ENCODE measurements at places on chromosomes 11 and 22.
A peak's percentile ranks its signal among the peaks of the same experiment; 100 is the strongest.

DNA sequence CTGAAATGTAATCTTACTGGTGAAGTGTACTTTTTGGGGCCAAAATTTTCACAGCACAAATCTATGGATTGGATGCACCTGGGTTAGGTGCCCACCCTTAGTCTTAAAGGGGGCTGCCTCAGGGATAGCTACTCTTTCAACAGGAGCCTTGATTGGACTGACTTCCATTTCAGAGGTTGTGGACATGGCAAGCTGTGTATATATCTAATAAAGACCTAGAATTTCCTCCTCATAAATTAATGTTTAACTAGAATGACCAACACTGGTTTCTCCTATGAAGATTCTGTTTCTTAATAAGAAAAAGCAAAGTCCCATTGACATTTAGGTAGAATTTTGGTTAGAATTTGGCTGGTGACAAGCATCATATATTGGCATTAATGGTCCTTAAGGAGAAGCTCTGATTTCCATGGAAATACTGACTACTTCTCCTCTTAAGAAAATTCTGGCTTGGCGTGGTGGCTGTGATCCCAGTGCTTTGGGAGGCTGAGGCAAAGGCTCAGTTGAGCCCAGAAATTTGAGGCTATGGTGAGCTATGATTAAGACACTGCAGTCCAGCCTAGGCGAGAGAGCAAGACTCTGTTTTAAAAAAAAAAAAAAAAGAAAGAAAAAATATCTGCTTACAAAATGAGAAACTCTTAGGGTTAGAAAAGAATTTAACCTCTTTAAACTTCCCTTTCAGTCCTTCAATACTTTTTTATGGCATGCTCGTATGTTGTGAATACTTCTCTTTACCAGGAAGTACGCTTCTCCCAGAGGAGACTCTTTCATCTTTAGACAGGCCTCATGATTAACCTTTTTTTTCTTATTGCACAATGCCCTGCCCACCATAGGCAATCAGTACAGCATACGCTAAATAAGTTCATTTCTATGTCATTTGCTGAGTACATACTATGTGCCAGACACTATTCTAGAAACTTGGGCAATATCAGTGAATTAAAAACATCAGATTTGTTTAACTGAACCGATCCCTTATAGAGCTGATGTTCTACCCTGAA is 77.2 kb downstream of the PRR5L start:
- DNase-seq, result peak; percentile 32

- no peak for DNase-seq
These were observed 23.1 kb downstream of the CCDC34 start for GRCh38 chr11:27339941-27340340.

GRCh38 chr11:5550440-5551095 is 2.2 kb upstream of the OR52H1 start:
- peak; percentile 33 for DNase-seq

- DNase-seq, result no peak
These were observed 596.2 kb downstream of the BUD13 start for GRCh38 chr11:116176484-116177005.

- peak; percentile 67 for DNase-seq
These were observed 19.5 kb downstream of the PIK3IP1 start for GRCh38 chr22:31272522-31273446.

- DNase-seq, result no peak
These were observed 729 bp upstream of the CHKB start for GRCh38 chr22:50583294-50583861.

DNA sequence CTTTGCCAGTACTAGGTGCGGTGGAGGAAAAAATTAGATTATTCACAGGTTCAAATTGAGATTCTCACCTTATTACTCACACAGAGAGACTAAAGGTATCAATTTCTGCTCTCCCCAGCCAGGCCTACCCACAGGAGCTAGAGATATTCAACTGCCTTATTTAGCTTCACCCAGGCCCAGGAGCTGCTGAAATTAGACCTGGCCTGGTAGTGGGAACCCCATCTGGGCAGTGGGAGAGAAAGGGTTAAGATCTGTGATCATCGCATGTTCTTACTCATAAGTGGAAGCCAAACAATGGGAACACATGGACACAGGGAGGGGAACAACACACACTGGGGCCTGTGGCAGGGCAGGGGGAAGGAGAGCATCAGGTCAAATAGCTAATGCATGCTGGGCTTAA is 20.9 kb upstream of the MICAL2 start:
- DNase-seq, result no peak

DNA sequence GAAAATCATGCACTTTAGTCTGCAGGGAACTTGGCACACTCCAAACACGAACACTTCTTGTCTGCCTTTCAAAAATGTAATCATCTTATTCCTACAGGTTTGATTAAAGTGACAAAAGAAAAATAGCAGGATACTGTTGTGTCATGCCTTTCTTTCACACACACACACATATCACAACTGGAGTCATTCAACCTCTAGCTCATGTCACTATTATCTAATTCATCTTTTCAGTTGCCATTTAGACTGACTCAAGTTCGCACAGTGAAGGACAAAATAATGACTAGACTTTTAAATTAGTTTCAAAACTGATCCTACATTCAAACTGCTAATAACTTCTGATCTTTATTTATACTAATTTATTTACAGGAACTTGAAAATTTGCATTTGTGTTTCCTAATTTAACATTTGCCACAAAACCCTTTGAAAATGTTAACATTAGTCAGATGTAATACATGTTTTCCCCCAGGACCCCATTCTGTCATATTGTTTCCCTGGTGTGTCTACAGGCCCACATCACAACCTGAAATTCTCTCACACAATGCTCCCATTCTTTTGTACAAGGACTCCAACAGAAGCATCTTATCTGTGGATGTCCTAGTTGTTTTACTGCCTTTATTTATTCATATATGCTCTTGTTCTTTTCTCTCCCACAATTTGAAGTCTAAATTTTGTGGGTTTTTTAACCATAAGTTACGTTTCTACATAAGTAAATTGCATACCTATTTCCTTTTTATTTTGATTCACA is 171.1 kb downstream of the GRIA4 start:
- no peak for DNase-seq

DNA sequence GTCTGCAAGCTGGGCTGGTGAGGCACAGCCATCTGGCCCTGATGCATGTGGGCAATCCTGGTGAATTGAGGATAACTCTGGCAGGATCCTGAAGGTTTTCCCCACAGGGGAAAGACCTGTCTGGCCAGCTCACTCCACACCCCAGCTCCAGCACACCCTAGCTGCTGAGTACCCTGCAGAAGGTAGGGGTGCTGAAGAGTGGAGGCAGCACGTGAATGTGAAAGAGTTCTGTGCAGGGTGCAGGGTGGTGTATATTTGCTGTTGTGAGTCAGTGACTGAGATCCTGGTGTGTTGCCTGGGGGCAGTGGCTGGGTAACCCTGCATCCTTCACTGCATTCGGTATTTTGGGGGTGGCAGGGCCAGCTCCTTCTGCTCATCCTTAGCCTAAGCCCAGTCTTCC is 22.4 kb downstream of the DGAT2 start:
- no peak for DNase-seq

DNA sequence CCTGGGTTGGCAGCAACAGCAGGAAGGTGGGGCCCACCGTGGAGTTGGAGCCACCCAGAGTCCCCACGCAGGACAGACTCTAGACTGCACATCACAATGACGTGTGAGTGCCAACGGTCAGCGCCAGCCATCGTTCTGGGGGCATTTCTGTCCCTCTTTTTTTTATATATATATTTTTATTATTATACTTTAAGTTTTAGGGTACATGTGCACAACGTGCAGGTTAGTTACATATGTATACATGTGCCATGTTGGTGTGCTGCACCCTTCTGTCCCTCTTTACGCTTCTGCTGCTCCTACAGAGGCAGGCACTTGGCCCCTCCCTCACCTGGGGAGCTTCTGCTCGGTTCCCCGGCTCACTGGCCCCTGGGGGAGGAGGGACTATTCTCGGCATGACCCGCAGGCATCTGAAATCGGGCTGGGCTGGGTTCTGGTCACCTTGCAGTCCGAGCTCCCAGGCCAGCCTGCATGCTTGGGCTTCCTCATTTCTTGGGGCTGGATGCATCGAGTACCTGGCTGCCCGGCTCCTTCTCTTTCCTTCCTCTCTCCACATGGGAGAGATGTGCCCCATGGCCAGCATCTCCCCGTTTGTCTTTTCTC is 787.4 kb downstream of the TBC1D22A start:
- no peak for DNase-seq

DNA sequence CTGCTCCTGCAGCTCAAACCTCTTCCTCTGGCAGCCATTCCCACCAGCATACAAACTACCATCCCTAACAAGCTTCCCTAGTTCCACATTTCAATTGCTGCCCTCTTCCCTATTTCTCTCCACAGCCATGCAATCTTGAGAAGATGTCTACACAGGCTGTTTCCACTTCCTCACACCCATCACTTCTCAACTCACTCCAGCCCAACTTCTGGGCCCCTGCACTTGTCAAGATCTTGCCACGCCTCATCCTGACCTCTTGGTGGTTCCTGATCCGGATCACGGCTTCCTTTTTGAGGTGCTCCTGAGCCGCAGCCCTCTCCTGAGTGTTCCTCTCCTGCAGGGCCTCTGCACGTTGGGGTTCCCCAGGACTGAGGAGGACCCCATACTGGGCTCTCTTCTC is 22.6 kb downstream of the RPL27A start:
- no peak for DNase-seq

GRCh38 chr11:106585061-106585460 is 433.2 kb downstream of the GUCY1A2 start:
- no peak for DNase-seq

DNA sequence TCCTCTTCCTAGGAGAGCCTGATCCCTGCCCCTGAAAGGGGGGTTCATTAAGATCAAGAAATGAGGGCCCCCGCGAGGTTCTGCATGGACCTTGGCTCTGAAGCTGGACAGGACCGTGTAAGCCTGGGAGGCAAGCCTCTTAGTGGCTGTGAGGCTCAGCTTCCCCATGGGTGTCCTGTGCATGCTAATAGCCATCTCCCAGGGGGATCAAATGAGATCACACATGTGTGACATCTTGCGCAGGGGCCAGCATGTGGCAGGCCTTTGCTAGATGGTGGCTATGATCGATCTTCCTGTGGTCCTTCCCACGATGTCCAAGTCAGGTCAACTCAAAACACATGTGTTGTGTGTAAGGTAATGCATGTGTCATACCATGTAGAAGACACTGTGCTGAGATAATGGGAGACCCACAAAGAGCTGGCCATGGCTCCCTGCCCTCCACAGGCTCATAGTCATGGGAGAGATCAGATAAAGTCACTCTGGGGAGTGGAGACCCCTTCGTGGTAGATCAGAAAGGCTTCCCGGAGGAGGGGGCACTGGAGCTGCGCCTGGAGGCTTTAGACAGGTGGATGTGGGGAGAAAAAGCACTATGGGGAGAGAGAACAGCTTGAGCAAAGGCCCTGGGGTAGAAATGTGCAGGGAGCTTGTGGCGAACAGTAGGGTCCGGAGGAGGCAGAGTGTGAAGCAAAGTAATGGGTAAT is 3.7 kb downstream of the RAC2 start:
- no peak for DNase-seq

DNA sequence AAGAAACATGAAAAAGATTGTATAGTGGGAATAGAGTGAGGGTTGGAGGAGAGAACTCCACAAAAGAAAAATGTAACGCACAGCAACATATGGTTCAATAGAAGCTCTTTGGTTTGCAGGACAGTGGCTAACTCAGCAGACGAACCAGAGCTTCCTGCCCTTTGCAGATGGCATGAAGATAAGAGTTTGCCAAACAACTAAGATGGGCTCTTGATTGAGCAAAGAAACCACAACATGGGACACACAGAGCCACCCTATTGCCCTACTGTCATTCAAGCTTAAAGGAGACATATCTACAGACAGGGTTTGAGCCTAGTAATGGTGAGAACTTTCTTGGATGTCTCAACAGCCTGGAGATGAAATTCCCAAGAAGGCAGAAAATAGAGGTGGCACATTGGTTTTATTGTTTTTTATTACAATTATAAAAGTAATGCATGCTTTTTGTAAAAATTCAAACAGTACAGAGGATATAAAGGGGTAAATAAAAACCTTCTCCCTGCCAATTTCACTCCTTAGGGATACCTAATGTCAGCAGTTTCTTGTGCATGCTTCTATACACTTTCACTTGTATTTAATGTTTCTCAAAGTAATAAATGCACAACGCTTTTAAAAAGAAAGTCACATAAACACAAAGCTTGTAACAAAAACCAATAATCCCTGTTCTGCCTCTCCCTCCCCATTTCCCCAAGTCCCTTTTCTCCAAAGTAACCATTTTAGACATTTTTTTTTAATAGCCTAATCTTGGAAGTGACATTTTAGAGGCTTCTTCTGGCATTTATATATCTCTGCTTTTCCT is 63.7 kb downstream of the COPB1 start:
- DNase-seq, result peak; percentile 36

- DNase-seq, result no peak
These were observed 192.6 kb downstream of the DSCAML1 start for GRCh38 chr11:117604336-117604995.

GRCh38 chr22:27982106-27982505 is 63.0 kb upstream of the PITPNB start:
- DNase-seq, result no peak

DNA sequence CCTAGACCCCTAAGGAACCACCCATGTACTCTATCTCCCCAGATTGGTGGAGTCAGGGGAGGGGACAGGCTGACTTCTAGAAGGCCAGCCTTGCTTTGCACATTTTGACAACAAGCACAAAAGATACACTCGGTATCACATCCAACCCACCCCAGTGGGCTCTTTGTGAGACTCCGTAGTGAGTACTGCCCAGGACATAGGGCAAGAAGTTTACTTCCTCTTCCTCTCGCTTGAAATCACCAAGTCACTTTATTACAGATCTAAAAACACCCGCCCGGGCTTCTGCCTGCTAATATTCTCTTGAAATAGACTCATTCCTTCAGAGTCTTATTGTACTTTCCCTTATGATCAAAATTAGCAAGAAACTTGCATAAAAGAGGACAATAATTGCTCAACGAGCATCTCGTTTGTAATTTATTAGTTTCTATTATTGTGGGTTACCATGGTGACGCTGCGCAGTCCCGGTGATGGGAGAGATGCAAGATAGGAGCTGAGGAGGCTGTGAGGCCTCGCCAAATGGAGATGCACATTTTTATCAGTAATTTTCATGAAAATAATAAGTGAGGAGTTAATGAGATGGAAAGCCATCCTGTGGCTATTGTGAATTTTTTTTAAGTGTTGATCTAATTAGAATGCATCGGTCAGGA is 96.9 kb downstream of the FEZ1 start:
- peak; percentile 8 for DNase-seq

All from OCI-M1 (cell line).